ENCODE measurements at places on chromosomes 1 and 21.

DNA sequence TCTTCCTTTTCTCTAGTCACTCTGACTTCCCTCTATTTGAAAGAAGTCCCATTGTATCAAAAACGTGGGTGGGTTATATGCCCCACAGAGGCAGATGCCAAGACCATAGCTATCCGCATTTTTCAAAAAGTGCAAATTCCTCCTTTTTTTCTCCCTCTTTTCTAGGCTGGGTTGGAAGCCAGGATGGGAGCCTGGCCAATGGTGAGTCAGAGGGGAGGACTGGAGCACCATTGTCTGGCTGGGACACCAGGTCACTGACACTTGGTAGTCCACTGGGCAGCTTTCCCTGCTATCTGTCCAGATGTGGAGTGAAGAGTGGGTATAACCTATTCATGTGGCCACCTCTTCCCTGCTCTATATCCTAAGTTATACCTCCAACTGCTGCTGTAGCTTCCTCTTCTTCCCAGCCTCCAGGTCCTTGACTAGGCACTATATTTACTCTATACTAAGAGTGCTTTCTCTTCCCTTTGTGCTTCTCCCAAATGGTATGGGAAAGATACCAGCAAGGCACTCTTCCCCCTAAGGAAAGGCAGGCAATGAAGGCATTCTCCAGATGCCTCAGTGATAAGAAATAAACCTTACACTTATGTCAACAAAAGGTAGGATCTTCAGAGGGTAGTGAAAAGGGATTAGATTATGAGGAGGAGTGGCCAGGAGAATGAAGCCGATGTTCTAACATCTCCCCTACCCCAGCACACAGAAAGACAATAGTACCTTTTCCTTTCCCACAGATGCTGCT lies 12.9 kb downstream of the PI4KB start:
- DNase-seq, result no peak

GRCh38 chr1:10380594-10381275 lies 18.1 kb upstream of the PGD start:
- no peak for DNase-seq

DNA sequence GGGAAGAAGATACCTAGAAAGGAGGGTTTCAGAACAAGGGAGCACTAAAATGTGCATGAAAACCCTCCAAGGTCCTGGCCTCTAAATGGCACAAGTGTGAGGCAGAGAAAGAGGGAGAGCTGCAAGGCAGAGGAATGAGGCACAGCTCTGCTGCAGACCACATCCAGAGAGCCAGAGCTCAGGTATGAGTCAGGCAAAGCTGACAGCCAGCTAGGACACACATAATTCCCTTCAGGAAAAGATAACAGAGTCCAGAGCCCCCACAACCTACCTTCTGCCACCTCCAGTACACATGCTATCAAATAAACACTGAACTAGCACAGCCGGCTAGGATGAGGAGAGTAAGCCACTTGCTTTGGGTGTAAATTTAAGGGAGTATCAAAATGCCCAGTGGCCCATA lies 62.2 kb downstream of the HSF2BP start:
- DNase-seq, result no peak

GRCh38 chr1:172069534-172069933 lies 228.2 kb downstream of the DNM3 start:
- DNase-seq, result no peak

DNA sequence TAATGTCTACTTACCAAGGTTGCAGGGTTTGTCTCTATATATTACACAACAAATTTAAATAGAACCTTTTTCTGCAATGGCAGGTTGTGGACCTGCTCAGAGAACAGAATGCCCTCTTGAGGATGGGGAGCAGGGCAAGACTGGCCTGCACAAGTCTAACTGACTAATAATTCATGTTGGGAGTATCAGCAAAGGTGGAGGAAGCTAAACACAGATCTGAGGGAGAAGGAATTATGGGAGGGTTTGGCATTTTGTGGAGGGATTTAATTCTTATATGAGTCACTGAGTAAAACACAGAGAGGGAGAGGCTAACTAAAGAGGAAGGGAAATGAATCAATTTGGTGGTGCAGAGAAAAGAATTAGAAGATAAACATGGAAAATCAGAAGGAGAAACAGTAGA lies 40.0 kb downstream of the CLDN17 start:
- DNase-seq, result no peak

DNA sequence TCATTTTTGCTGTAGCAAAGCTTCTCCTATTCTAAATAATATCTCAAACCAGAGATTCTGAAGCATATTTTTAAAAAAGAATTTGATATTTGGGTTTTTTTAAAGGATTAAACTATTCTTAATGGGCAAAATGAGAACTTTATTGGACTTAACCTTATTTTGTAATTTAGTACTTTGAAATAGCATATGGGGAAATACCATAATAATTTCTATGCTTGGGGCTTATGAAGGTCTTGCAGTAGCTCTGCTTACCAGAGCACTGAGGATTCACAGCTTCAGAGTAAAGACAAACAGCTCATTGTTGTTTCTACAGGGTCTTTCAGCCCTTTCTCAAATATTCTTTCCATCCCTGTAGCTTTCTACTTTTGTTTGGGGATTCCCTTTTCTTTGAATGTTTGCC lies 111.2 kb upstream of the ZNF648 start:
- DNase-seq, result no peak

DNA sequence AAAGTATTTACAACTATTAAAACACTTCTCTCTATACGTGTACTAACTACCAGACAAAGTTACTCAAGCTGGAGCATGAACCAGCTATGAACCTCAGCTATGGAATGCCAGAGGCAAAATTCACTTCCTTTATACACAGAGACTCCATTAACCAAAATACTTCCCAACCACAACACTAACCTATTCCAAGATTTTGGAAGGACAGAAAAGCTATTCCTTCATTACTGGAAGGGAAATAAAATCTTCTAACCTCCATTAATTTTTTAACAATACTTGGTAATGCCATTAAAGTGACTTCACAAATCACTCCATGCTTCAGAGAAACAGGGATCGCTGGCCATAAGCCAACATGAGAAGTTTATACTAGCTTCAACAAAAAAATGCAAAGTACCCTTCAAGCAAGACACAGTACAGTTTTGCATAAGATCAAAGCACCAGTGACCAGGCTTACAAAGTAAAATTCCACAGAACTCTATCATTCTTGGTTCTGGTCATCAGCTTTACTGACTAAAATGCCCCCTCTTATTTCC lies 58.0 kb downstream of the PUM1 start:
- DNase-seq, result no peak

DNA sequence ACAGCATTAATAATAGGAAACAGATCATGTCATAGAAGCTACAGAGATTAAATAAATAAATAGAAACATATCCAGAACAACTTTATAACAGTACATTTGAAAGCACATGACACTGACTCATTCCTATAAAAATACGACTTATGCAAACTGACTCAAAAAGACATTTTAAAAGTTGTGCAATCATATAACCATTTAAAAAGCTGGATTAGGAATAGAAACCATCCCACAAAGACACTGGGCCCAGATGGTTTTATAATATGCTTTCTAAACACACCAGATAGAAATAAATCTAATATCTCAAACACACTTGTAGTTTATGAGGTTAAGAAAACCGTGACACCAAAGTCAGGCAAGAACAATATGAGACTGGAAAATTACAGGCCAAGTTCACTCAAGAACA lies 47.6 kb downstream of the MATN1 start:
- no peak for DNase-seq

DNA sequence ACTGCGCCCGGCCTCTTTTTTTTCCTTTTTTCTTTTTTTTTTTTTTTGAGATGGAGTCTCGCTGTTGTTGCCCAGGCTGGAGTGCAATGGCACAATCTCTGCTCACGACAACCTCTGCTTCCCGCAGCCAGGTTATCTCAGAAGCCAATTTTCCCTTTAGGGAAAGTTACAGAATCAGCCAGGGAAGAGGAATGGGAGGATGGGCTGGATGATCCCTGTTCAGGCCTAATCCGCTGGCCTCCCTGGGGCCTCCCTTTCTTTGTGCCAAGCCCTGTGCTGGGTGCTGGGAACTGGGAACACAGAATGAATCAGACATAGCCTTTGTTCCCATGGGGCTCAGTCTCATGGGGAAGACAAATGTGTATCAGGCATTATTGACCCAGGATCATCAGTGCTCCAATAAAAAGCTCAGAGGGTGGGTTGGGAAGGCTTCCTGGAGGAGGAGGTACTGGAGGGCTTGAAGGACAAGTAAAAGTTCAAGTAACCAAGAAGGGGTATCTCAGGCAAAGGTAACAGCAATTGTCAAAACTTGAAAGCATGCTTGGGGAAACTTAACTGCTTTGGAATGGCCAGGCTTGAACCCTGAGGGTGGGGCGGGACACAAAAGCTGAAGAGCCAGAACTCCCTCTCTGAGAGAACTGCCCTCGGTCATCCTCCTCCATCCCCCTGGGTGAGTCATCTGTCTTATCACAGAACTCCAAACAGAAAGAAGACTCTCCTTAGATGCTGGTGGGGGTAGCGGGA lies 14.3 kb downstream of the ECHDC2 start:
- DNase-seq, result no peak

DNA sequence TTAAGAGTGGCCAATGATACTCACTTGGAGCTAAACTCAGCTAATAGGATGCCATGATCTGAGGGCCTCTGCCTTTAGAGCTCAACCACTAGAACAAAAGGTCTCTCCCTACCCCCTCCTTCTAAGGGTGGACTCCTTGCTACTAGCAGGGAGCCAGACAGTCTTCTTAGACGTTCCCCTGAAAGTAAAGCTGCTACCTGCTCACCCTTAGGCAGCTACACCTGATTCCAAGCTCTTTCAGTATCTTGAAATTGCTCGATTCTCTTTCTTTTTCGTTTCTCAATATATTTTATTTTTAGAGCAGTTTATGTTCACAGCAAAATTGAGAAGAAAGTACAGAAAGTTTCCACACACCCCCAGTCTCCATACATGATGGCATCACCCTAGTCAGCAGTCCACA lies 112.6 kb upstream of the KCNJ15 start:
- no peak for DNase-seq

DNA sequence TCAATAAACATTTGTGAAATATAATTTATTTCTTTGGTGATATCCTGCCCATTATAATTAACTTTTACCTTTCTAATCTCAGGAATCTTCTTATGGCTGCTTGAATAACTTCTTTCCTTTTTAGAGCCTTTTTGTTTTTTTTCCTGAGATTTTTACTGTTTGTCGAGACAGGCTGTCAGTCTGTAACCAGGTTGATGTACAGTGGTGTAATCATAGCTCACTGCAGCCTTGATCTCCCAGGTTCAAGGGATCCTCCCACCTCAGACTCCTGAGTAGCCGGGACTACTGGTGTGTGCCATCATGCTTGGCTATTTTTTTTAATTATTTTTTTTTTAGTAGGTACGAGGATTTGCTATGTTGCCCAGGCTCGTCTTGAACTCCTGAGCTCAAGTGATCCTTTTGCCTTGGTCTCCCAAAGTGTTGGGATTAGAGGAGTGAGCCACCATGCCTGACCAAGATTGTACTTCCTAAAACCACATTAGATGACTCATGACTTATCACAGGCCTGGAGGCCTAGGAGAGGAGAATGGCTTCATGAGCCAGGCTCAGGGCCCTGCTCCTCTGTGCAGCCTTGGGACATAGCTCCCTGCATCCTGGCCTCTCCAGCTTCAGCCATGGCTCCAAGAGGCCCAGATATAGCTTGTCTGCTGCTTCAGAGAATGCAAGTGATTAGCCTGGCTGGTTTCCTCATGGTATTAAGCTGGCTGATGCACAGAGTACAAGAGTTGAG lies 48.6 kb downstream of the CTH start:
- no peak for DNase-seq

All from stimulated activated CD4-positive, alpha-beta T cell treated with anti-CD3 and anti-CD28 coated beads, Interleukin-15, amount 100 ng/mL, for 1 hour (primary cell).